T-helper 9 cell (primary cell): ENCODE measurements at places on chromosomes 7 and 10.

- no peak for DNase-seq
Measured at GRCh38 chr10:78634389-78634815, 434.4 kb upstream of the ZMIZ1 start.

GRCh38 chr10:58638388-58638787 lies 125.7 kb downstream of the BICC1 start:
- DNase-seq, result no peak

- no peak for DNase-seq
Measured at GRCh38 chr10:16656895-16657294, 135.2 kb upstream of the C1QL3 start.

- DNase-seq, result no peak
Measured at GRCh38 chr10:1658658-1659057, 78.7 kb downstream of the ADARB2 start.

GRCh38 chr7:92708111-92709042 lies 118.2 kb upstream of the FAM133B start:
- DNase-seq, result no peak

DNA sequence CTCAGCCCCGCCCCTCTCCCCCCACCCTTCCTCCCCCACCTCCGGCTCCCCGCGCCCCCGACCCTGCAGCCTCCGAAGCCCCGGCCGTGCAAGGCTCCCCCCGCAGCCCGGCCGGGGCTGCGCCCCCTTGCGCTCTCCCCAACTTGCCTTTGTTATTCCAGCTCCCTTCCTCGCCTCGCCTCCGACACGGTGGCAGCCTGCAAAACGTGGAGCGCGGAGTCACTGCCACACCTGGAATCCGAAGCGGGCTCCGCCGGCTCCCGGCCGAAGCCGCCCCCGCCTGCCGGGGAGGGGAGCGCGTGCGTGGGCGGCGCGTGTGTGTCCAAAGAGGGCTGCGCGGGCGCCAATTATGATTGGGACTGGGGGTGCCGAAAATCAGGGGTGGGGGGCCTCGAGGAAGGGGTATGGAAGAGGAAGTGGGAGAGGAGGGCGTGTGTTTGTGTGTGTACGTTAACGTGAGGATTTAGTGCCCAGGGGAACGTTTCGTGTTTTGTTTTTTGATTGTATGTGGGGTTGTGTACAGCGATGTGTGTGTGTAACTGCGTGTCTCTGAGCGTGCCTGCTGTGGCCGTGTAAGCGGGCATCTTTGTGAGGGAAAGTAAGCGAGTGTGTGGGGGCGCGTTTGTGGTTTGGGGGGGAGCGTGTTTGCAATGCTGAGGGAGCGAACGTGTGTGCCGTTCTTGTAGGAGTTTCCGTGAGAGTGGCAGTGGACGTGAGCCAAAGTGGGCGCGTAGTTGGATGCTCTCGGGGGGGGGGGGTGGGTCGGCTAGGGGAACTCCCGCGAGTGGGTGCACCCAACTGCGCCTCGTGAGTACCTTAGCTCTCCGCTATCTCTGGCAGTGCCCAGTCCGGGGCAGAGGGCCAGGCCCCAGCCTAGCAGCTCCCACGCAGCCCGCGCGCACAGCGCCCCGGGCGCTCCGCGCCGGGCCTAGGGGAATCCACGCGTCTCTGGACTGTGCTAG lies 1.2 kb upstream of the ZMIZ1 start:
- DNase-seq, result peak; percentile 83

DNA sequence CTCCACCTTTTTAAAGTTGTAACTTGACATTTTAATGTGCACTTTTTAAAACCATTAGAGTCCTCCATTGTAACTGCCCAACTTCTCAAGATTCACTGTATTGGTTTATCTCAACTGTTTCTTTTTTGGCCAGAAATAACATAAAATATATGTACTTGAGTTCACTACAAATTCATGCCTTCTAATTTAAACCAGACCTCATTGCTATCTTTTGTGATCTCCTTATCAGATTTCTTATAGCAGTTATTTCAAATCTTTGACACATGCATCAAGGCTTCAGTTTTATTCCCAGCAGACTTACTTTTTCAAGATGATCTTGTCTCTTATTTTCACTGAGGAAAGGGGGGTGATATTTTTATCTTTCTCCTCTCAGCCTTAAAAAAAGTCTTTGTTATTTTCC lies 154.3 kb downstream of the PHF14 start:
- no peak for DNase-seq

GRCh38 chr10:80333983-80334382 lies 22.6 kb downstream of the DYDC1 start:
- no peak for DNase-seq

DNA sequence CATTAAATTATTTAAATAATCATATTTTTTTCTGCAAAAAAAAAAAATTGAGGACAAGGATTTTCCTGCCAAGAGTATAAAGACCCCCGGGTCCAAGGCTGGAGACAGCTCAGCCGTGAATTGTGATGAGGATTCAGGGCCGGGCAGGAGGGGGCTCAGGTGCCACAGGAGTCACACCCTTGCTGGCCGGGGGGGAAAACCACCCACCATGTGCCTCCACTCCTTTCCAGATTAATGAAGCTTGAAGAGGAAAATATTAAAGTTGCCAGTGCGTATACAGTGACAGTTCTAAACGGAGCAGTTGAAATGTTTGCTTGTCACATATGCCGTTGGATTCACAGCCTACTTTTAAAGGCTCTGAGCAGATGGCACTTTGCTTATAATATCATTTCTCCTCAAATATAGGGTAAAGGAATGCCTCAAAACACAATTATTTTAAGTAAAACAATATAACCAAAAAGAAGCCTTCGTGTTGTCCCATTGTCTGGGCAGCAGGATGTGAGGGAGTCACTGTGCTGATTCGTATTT lies 49.6 kb downstream of the ADARB2 start:
- no peak for DNase-seq

GRCh38 chr10:99548041-99548530 lies 15.3 kb downstream of the NKX2-3 start:
- DNase-seq, result no peak

DNA sequence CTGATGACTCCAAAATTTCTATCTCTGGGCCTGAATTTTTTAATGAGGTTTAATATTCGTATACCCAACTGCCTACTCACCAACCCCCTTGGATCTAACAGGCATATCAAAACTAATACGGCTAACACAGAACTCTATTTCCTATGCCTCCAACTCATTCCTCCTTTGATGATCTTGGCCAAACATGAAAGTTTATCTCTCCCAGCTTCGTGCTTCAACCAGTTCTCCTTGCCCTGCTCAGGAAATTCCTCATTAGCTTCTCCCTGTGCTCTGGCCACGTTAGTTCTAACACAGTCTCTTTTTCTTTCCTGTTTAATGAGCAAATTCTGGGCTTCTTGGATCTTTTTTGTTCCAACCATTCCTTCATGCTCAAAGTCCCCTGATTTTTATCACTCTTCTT lies 138.9 kb upstream of the PTN start:
- DNase-seq, result no peak

GRCh38 chr10:35223016-35223415 lies 96.4 kb downstream of the CREM start:
- no peak for DNase-seq

GRCh38 chr7:47967123-47967522 lies 12.3 kb downstream of the HUS1 start:
- DNase-seq, result no peak

DNA sequence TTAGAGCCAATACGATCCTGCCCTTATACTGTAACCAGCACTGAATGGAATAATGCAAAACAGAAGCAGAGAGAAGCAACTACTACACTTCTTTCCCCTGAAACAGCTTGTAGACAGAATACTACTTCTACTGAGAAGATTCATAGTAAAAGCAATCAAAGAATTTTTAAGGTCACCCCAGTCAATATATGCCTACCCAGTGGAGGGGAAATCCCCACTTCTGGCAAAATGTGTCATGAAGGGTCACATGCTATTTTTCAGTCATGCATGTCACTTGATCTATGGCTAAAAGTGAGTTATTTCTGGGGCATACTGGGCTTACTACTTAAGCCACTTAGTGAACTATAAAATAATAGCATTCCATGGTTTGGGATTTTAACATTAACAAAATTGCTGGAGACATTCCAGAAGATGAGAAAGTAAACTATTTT lies 25.6 kb downstream of the IRF5 start:
- no peak for DNase-seq

DNA sequence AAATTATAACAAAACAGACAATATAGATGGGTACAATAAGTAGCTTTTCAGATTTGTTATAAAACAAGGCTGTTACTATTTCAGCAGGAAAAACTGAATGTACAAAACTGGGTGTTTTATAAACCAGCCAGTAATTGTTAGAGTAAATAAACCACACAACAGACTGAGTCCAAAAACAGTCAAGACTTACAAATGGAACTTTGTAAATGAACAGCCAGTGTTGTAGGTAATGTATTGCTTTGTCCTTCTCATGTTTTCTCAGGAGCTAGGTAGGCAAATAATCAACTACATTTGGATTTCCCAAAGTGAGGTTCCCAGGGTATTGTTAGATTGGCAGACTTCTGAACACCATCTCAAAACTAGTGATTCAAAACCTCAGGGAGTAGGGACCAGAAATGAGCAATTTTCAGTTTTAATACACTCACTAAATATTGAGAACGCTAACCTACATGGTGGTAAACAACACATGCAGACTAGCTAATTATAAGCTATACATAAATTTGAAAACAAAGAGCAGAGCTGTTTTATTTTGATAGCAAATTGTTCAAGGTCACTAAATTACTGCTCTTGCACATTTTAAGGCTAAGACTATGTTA lies 36.2 kb downstream of the HERPUD2 start:
- no peak for DNase-seq

DNA sequence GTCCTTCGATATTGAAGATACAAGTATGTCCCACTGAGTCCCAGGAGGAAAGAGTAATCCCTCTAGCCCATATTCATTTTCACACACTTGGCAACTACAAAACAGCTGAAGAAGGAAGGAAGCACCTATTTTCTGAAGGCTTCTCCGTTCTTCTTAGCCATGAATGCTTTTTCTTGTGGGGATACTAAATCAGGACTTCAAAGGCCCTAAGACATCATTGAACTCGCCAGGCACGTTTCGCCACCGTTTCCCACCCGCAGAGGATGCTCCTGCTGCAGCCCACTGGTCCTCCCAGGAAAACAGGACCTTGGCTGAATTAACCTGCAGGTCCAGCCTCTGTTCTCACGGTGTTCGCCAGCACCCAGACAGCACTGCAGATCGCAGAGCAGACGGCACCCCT lies 561.5 kb downstream of the DNAJB6 start:
- no peak for DNase-seq

- no peak for DNase-seq
Measured at GRCh38 chr10:124641282-124642087, 102.7 kb downstream of the FAM53B start.

DNA sequence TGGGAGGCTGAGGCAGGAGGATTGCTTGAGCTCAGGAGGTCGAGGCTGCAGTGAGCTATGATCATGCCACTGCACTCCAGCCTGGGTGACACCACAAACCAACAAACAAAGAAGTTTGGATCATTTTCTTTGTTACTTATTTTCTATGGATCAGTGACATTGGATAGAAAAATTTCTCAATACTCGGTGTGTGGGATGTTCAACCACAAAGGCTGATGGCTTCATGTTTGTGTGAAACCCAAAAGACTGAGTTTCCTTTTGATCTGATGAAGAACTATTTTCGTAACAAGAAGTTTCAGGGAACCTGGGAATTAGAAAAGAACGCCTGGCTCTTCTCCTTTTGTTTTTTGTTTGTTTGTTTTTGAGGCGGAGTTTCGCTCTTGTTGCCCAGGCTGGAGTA lies 104.0 kb downstream of the HOXA1 start:
- DNase-seq, result no peak

DNA sequence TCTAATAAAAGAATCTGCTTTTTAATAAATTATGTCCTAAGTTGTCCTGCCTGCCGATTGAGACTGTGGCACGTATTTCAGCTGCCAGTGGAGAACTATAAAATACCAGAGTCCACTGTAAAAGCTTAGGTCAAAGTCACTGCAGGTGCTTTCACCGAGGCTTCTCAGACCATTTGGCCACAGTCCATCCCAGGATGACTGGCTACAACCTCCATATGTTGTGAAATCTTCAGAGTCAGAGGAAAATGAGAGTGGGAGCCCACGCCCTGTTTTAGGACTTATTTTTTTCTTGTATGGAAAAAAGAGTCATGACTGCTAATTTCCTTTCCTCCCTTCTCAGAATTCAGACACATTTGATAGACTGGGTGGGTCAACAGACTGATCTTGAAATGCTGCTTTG lies 182.9 kb downstream of the ANK3 start:
- DNase-seq, result no peak

DNA sequence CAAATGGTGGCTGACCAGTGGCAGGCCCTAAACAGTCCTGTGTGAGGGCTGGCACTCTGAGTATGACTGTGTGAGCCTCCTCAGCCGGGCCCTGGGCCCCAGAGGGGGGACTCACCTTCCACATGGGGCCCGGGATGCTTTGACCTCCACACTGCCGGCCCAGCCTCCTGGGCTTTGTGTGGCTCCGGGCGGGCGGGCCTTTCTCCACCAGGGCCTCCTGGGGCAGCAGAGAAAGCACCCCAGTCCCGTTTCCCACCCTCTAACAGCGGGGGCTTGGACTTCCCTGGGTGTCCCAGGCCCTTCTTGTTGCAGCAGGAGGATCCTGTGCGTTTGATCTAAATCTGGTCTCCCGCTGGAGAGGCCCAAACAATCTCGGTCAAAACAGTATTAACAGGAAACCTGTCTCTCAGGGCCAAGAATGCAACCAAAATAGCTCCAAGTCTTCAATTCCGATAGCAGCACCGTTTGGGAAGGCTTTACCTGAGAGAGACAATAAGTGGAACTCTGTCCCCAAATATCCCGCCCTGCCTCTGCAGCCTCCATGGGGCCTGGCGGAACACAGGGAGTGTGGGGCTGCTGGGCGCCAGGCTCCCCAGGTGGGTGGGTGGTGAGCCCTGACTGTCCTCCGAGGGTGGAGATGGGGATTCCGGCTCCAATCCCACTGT lies 104.8 kb upstream of the ZNF32 start:
- DNase-seq, result no peak

- DNase-seq, result no peak
Measured at GRCh38 chr7:5429857-5430611, 6.4 kb upstream of the TNRC18 start.

DNA sequence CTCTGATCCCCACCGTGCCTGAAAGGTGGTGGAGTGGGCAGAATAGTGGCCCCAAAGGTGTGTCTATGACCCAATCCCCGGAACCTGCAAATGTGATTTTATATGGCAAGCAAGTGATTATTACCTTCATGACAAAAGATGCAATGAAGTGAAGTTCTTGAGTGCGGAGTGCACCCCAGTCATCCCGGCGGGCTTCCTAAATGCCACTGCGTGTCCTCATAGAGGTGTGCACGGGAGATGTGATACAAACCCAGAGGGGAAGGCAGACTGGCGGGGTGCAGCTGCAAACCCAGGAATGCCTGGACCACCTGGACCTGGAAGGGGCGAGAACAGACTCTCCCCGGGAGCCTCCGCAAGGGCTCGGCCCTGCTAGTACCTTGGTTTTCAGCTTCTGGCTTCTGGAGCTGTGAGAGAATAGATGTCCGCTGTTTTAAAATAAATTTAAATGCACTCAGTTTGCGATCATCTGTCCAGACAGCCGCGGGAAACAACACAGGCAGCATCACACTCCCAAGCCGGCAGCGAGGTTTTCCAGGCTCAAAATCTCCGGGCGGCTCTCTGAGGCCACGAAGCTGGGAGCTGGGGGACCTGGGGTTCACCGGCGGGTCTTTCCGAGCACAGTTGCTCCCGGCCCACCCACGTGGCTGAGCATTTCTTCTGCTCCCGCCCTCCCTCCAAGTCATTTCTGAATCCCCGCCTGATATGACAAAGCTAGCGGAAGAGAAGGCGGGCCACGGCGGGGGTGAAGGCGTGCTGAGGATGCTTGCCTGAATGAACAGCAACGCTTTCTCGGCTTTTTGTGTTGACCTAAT lies 50.4 kb upstream of the EBF3 start:
- DNase-seq, result no peak

GRCh38 chr7:96775046-96775445 lies 65.4 kb upstream of the SEM1 start:
- DNase-seq, result no peak

GRCh38 chr10:13716081-13717071 lies 129.6 kb downstream of the PRPF18 start:
- DNase-seq, result no peak
